Foreskin keratinocyte (primary cell): ENCODE measurements at places on chromosomes 7 and 10. TPM values are rescaled to one million over a fixed set of nuclear protein-coding genes. Genes with fewer than 3 reads are reported as not detected.

TUBAL3 gene
- 0.35 and 1.0 TPM in 2 replicates for polyA plus RNA-seq

AGAP6 gene
- polyA plus RNA-seq = 4.6 and 5.6 TPM in 2 replicates

- no peak for DNase-seq
Measured at GRCh38 chr10:227014-227413, 91.8 kb downstream of the ZMYND11 start.

- DNase-seq = no peak
Measured at GRCh38 chr10:97229322-97230015, 43.7 kb upstream of the SLIT1 start.

- no peak for DNase-seq
Measured at GRCh38 chr7:1942243-1942940, 272.3 kb downstream of the ELFN1 start.

DNA sequence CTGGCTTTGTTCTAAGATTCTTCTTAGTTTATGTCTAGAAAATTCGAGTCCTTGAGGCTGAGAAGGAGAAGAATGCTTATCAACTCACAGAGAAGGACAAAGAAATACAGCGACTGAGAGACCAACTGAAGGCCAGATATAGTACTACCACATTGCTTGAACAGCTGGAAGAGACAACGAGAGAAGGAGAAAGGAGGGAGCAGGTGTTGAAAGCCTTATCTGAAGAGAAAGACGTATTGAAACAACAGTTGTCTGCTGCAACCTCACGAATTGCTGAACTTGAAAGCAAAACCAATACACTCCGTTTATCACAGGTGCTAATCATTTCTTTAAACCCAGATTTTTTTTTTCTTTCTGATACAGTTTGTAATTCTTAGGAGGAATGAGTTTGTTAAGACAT is 6.7 kb downstream of the CEP55 start:
- no peak for DNase-seq

DNA sequence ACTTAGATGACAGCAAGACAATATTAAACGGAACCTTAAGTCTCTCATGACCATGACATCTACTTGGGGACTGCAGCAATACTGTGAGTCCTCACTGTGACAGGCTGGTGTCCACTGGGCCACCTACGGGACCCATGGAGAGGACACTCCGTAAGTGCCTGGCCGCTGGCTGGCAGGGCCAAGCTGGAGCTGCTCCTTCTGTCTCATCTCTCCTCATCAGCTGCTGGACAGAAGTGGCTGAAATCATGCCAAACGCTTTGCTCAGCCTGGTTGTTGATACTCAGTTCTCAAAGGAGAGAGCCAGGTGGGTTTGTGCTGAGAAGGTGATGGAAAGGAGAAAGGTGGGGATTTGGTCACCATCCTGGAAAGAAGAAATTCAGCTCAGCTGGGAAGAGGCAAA is 33.3 kb downstream of the AFAP1L2 start:
- no peak for DNase-seq

DNA sequence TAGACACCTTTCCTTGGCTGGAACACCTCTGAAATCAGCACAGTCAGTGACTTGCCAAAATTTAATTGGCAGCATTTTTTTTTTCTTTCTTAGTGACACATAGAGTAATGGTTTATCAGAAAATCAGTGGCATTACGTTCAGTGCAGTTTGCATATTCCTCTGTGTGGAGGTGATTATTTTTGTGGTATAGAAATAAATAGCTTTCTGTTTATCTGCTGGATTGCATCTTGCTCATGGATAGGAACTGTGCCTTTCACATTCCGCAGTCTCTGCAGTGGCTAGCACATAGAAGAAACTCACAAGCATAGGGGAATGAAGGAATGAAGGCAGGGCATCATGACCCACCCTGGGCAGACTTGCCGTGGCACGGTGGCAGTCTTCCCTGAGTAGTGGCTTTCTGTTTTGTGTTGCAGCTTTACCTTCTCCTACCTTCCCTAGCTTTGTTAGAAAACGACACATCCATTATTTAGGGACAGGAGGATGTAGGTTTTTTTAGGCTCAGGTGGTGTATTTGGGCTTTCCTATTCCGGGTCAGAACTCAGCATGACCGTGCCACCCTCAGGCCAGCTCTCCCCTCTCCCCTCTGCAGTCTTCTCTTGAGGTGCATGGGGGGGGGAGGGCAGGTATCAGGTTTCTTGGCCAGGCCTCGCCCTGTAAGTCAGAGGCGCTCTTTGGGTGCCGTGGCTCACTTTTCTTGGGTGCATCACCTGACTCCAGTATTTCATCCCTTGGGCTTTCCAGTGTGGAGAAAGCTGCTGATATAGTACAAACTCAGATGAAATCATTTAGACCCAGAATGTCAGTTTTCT is 112.5 kb upstream of the GJD4 start:
- DNase-seq = peak; percentile 21
